ENCODE measurements at places on chromosomes 11 and 22.

DNA sequence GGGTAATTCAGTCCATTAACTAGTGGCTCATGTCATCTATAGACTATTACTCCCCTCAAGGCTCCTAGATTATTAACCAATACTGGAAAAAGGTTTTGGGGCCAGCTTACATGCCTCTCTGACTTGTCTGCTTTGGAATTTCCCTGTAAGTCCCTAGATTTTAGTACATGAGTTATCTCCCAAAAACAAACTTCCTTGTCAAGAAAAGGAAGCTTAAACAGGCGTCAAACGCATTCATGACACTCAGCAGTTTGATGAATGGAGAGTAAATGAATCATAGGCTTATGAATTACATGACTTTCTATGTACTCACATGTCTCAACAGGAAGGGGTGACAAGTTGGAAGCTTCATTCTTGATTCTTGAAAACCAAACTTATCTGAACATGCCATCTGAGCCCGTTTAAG, 70.8 kb downstream of the BLID start:
- DNase-seq, result no peak

DNA sequence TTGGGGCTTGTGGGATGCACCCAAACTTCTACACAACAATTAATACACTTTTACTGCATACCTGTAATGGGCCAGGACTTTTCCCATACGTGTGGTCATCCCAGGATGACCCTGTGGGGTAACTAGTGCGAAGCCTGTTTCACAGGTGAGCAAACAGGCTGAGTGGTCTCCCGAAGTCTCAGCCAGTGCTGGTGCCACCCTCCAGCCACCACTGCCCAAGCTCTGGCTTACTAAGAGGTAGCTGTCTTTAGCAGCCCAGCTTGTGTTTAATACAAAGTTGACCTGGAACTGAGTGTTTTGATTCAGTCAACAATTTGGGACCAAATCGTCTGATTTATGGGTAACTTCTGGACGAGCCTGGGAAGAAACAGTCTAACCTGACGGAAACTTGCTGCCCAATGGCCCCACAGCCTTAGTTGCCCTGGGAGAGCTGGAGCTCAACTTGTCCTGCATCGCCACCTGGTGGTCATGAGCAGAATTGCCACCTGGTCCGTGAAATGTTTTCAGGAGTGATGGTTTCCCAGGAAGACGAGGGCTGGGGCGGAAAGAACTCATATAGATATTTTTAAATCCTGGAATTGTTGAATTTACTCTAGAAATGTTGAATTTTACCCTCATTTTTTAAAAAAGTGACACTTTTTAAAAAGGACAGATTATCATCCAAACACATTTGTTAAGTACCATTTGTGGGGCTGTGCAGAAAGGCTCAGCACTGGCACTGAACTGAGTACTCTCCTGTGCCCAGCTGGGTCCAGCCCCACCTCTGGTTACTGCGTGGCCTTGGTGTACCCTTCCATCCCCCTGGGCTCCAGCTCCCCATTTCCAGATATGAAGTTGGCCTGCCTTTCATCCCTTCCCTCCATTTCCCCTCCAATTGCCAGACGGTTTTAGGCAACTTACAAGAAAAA, 95.5 kb upstream of the PARVA start:
- peak; percentile 57 for DNase-seq

DNA sequence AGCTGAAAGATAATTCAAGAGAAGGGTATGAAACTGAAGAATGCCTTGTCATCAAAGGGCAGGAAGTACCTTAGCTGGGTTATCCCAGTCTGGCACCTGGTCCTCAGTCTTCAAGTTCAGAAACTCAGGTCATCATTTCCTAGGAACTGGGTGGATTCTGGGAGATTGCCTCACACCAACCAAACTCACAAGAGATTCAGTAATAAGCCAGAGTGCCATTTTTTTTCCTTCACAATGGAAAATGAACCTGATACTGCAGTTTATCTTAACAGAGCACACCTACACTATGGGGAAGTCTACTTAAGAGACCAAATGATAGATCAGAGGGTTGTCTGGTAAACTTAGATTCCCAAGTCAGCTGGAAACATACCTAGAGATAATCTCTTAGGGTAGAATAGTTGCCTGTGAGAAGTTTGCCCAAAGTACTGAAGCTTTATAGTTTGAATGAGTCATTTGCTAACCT, 3.8 kb upstream of the BUD13 start:
- DNase-seq, result no peak

- DNase-seq, result no peak
These were observed 64.9 kb downstream of the NECTIN1 start for GRCh38 chr11:119664063-119664572.

DNA sequence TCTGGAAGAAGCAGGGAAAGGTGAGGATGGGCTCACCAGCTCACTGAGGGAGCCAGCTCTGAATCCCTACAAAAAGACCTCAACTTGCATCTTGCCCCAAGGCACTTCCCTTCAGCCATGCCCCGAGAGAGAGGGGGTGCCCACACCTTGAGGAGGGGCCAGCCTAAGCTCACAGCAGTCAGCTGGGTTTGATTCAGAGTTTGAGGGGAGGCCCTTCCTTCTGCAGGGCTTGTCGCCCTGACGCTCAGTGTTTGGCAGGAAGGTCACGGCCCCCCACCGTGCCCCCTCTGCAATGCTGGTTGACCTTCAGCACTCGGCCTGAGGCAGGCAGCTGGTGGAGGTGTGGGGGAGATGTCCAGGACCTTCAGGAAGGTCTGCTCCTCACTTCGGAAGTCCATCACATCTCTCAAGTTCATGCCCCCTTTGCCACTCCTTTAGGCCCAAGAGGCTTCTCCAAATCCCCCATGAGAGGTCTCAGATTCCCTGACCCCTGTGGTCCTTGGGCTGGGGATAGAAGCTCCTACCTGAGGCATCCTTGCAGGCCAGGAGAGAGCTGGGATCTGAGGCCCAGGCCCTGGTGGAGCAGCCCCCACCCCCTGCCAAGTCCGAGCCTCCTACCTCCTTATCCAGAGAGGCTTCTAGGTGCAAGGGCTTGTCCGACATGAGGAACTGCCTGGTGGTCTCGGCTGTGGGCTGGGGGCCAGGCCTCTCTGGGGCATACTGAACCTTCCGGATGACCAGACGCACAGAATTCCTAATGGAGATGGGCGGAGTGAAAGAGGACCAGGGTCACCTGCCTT, 37.6 kb downstream of the TPBGL start:
- DNase-seq, result no peak

DNA sequence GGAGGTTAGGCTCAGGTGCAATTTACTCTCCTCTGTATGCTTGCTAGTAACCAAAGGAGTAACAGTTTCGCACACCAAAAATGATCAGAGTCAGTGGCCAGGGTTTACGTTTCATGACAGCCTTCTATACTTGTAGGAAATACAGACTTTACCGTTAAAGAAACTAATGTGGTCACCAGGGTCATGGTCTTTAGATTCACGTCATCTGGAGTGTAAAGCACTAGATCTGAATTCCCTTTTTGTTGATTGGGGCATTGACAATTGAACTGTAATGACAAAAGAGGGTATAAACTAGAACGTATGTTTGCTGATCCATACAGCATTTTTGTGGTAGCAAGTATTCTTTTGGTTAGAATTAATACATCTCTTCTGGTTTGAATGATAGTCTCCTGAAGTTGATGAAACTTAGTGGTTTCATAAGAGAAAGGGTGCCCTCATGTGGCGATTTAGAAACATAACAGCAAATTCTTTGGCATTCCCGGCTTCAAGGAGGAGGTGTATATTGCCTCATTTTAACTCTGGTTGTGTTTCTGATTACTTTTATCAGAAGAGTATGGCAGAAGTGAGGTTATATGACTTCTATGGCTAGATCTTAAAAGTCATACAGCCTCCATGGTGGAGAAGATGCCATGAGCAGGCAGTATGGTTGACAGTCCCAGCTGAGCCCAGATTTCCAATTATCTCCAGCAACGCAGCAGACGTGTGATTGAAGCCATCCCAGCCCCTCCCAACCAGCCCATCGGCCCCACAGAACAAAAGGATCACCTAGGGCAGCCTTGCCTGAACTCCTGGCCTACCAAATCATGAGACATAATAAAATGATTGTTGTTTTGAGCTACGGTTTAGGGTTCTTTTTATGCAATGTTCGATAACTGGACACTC, 35.1 kb downstream of the MMP7 start:
- peak; percentile 5 for DNase-seq

- DNase-seq, result no peak
These were observed 73.5 kb downstream of the ZBTB16 start for GRCh38 chr11:114132944-114133394.

- DNase-seq, result no peak
These were observed 55.1 kb upstream of the GRK3 start for GRCh38 chr22:25509374-25509791.

DNA sequence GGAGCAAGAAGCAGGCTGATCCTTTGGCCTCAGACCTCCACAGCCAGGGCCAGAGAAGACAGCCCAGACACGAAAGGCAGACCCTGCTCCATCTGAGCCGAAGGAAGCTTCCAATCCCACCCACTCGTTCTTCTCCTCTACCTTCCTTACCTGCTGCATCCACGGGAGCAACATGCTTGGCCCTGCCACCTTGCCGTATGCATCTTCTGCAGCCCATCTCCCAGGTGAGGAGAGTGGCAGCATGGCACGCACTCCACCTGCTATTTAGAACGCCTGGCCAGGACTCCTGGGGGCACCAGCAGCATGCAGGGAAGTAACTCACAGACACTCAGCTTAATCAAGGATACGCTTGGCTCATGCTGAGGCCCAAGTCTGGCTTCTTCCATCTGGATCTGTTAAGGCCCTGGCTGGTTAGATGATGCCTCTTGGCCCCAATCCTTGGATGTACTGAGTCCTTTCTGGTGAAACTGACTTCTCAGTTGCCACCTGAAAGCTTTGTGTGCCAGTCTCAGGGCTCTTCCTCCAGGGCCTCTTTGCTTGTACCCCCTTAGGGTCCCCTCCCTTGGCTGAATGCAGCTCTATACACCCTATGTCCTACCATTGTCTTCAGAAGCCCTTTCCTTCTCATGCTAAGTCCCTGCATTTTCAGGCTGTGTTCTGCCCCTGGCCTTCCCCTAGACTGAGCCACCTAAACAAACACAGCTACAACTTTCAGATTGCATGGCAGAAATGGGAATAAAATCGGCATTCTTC, 604.9 kb downstream of the BUD13 start:
- no peak for DNase-seq

GRCh38 chr11:34476849-34477248, 36.7 kb downstream of the ELF5 start:
- DNase-seq, result no peak

GRCh38 chr11:13923716-13924650, 38.5 kb upstream of the SPON1 start:
- DNase-seq, result no peak

GRCh38 chr11:118849825-118850224, 33.9 kb upstream of the CXCR5 start:
- no peak for DNase-seq

- DNase-seq, result no peak
These were observed 362.6 kb upstream of the CHORDC1 start for GRCh38 chr11:90585491-90585890.

- DNase-seq, result no peak
These were observed 16.0 kb upstream of the BMAL1 start for GRCh38 chr11:13261591-13262061.

DNA sequence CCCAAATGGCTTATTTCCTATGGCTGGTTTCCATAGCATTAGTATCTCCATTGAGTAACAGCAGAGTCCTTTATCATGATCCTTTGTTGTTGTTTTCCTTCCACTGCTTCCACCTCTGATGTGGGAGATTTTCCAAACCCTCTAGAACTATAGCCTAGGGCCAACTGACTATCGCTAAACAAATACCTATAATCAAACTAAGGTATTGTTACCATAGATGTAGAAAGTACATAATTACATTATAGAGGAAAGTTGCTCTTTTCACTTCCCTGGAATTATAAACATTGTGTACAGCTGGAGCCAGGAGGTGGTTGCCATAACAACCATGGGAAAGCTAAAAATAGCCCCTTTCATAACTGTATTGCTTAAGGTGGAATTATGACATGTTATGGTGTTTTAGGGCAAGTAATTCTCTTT, 47.0 kb upstream of the ALKBH3 start:
- no peak for DNase-seq

GRCh38 chr11:73196576-73196975, 21.5 kb upstream of the P2RY2 start:
- no peak for DNase-seq

DNA sequence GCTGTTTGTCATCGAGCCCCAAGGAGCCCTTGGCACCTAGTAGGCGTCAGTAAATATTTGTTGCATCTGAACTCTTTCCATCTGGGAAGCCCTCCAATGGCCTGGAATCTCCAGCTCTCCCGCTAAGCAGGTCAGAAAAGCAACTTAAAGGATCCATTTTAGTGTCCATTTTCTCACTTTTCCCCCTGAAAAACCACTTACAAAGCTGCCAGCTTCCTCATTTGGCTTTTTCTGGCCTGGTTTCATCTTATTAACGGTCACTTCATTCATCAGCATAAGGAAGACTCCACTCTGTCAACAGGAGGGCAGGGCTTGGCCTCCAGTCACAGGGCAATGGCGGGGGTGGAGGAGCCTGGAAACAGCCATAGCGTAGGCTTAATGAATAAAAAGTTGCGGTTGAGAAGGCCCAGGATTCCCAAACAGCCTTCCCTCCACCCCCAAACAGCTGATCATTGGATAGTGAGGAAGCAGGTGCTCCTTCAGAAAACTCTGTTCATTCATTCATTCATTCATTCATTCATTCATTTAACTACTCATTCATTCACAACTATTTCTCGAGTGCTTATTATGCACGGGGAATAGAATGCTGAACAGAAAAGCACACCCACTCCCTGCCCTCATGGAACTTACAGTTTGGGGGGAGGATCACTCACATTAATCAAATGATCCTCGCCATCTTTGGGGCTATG, 104.5 kb upstream of the RCN1 start:
- no peak for DNase-seq

GRCh38 chr11:65315866-65316226, 1.2 kb downstream of the CDC42EP2 start:
- no peak for DNase-seq

GRCh38 chr11:100578831-100579311, 108.2 kb upstream of the ARHGAP42 start:
- no peak for DNase-seq

DNA sequence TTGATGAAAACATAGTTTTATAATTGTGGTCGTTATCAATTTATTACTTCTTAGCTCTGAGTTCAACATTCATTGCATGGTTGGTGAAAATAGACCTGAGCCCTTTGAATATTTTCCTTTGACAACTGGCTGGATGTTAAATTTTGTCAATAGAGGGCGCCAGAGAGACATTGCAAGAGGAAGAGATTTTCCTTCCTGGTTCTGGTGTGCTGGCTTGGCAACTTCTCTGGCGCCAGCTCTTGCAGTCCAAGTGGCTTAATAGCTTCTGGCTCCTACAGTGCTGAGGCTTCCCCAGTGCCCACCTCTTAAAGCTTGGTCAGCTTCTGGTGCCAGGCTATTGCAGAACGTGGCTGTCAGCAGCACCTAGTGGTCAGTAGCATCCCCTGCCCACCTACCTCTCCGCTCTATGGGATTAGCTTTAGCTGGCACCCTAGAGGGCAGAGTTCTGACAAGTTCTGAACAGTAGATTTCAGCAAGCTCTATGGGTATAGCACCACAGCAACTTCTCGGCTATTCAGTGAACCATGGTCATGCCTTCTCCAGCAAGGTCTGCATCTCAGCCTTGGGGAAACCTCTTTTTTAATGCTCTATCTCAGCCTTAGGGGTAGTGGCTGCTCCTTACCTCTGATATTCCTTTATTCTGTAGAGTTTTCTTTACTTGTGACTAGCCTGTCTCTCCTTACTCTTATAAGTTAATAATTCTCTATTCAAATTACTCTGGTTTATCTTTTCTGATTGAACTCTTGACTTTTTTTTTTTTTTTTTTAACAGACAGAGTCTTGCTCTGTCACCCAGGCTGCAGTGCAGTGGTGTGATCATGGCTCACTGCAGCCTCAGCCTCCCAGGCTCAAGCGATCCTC, 59.4 kb downstream of the ACER3 start:
- DNase-seq, result no peak

Data from stimulated activated CD8-positive, alpha-beta memory T cell treated with anti-CD3 and anti-CD28 coated beads, Interleukin-7, amount 100 ng/mL, for 1 hour (primary cell).